ENCODE measurements at places on chromosomes 11 and 22.

- no peak for DNase-seq
Observed at GRCh38 chr11:95599959-95600586, 189.5 kb downstream of the FAM76B start.

DNA sequence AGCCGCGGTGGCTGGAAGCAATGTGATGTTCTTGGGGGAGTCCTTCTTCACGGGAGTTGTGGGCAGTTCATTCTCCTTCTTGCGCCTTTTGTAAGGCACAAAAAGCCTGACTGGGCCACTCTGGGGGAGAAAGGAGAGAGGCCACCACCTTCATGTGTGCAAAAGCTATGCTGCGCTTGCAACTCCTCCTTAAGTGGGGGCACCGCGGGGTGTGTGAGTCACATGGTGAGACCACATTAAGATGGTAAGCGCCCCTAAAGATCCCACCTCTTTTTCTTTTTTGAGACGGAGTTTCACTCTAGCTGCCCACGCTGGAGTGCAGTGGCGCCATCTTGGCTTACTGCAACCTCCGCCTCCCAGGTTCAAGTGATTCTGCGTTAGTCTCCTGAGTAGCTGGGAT lies 14.1 kb downstream of the DEAF1 start:
- DNase-seq: no peak

- DNase-seq: no peak
Observed at GRCh38 chr11:80598905-80599304, 1158.1 kb upstream of the TENM4 start.

- no peak for DNase-seq
Observed at GRCh38 chr11:94926271-94926625, 47.1 kb downstream of the CWC15 start.

DNA sequence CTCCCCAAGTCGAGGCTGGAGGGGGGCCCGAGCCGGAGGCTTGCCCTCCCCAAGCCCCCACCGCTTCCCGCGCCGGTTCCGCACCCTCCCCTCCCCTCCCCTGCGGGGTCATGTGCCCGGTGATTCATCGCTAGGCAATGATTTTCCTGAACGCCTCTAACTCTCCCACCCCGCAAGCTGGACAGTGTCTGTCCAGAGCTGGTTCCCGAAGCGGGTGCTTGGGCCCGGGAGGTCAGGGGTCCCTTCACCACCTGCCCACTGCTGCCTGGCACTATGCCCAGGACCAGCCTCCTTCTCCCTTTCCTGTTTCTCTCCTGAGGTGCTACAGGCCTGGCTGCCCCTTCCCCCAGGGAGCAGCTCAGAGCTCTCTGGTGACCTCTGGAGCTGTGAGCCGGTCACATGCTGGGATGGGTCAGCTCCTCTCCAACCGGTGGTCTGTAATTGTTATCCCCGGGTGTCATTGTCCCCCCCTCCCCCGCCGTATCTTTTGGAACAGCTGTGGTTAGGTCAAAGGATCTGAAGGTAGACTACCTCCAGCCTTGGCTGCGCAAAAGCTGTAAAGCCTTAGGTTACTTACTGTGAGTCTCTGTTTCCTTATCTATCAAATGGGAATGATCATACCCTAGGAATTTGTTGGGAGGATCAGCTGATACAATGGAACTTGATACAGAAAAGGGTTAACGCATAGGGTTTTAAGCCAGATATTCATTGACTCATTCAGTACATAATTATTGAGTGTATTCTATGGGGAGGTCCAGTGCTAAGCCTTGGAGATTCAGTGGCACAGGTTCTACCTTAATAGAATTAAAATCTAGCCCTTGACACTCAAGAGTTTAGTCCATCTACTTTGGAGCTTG lies 753 bp downstream of the STX3 start:
- no peak for DNase-seq

DNA sequence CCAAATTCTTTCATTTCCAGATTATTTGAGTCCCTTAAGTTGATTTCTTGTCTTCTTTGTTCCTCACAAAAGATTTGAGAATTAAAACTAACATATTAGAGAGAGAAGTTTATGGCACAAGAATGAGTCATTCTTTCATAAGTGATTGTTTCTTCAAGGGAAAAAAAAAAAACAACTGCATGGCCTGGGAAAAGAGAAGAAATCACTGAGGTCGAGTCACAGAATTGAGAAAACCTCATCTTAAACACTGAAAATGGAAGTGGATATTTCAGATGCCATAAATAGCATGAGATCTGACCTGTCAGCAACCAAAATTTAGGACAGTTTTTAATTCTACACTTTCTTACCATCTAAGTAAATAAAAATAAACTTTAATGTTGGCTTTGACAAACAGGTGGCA lies 87.2 kb downstream of the CWF19L2 start:
- DNase-seq: no peak

GRCh38 chr11:3196161-3197043 lies 22.2 kb downstream of the MRGPRG start:
- DNase-seq: no peak

DNA sequence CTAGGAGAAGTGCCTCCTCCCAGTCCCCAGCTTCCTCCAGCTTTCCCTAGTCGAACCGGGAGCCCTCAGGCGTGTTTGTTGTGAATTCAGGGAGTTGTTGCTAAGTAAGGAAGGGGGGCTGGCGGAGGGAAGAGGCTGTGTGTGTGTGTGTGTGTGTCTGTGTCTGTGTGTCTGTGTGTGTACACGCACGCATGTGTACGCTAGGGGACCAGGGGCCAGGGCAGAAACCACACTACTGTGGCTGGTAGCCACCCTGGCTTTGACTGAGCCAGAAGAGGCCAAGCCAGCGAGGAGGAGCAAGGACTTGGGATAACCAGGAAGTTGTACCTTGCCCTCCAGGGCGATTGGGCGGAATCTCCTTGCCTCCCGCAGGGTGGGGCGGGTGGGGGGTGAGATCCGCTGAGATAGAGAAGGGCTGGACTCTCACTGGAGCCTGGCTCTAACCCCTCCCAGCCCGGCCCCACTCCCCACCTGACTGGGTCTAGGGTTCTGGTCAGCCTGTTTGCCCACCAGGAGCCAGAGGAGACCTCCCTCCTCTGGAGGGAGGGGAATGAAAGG lies 7.5 kb downstream of the BCL9L start:
- DNase-seq: no peak

DNA sequence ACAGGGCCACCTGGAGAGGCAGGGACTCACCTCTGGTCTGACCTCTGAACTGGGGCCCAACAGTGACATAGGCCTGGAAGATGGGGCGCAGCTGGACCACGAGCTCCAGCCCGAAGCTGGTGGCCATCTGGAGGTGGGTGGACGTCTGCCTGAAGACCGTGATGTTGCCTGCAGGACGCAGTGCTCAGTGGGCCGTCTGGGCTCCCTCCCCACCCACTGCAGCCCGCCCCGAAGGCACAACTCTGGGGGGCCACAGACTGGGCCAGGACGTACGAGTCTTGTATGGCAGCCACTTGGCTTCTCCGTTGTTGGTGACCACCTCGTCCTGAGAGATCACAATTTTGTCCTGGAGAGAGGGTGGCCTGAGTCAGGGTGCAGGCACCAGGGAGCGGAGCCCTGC lies 7.9 kb downstream of the MUC6 start:
- DNase-seq: no peak
